K562 (cell line): ENCODE measurements at places on chromosomes 11 and 22. TPM values are rescaled to one million over a fixed set of nuclear protein-coding genes. Genes with fewer than 3 reads are reported as not detected.
A peak's percentile ranks its signal among the peaks of the same experiment; 100 is the strongest.

The PHF21B gene
- 0.22 TPM in 1 of 2 replicates, not detected in the other for total RNA-seq

The UBQLNL gene
- 0.09 and 0.20 TPM in 2 replicates for total RNA-seq

DNA sequence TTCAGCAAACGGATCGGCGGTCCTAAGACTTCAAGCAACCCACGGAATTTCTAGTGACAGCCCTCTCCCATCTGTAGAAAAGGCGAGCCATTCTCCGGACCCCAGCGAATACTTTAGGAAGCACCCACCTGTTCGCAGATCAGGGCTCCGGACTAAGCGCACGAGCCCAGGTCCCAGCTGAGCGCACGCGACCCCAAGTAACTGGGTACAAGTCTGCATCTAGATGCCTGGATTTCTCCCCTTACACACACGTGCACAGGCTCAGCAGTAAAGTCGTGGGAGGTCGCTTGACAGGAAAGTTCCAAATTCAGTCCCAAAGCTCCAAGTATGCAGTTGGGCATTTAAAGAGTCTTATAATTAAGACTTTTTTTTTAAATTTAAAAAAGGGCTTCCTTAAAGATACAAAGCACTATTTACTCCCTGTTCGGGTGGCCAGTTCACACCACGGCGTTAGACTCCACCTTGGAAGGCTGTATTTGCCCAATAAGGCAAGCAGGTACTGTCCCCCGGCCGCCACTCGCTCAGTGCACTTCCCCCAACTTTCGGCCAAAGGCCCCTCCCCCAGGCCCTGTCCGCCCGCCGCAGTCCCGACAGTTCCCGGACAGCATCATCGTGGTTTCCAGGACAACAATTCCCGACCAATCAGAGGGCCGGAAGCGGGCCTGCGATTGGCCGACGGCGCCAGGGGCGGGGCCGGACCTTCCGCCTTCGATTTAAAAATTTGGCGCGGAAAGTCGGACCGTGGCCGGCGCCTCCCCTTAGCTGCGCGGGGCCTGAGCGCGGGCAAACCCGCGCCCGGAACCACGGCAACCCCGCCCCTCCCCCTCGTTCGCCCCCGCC is at the start of gene E2F8:
Gene E2F8 (minus strand): TSS at position 526 of the 840 bp plus-strand sequence. CDS start 824 bp downstream, outside the sequence.
- DNase-seq = peak; percentile 98

GRCh38 chr11:11588243-11588642 is 33.6 kb downstream of the GALNT18 start:
- no peak for DNase-seq

DNA sequence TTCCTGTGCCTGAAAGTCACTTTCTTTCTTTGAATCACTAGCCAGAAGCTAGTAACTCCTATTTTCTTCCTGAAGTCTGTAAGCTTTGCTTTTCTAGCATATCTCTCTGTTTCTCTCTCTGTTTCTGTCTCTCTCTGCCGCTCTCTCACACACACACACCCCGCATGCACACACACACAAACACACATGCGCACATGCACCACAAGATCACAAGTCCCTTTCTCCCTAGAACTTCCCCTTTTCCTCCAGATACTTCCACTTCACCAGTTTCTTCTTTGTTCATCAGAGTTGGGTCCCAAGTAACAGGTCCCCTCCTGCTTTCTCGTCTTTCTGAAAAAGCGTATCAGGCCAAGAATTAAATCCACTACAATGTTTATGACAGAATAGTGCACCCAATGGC is 148.5 kb upstream of the HSD17B12 start:
- DNase-seq = no peak

DNA sequence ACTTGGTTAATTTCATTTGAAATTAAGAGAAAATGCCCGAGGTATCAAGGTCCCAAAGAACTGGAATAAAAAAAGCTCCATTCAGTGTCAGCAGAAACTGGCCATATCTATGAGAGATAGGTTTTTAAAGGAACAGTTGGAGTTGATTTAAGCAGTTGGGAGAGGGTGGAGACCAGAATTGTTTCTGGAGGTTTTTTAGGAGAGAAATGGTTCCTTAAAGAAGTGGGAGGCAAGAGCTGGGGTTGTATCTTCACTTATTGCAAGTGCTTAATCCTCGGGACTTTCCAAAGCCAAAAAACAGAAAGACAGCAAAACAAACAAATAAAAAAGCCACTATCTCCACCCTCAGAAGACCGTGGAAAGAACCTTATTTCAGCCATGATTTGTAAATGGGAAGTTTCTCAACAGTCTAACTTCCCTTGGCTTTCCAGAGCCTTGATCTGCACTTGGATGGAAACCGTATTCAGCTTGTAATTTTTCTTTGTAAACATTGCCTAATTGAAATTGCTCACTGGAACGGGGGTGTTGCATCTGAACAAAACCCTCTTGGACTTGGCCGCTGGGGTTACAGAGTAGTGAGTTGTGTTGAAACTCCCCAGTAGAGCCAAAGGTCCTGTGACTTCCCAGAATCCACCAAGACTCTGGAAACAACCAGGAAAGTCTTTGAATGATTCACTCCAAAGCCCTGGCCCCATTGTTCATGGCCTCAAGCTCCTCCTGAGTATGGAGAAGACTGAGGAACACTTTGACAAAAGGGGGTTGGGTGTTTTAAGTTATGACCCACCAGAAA is 115.6 kb downstream of the SLC1A2 start:
- DNase-seq = no peak

DNA sequence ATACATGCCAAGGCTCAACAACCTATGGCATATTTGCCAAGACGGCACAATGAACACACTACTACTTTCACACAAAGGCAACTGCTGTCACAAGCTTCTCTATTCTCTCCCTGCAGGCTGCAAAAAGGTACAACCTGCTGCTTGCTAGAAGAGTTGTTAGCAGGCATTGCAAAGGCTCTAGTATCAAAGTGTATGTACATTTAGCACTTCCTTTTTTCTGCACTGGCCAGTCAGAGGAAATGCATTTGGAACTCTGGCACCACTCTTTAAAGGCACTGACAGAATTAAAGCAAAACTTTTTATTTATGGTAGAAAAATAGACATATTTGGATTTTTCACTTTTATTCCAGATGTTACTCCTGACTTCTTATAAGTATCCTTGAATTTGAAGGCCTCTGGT is 125.9 kb downstream of the CWF19L2 start:
- no peak for DNase-seq

DNA sequence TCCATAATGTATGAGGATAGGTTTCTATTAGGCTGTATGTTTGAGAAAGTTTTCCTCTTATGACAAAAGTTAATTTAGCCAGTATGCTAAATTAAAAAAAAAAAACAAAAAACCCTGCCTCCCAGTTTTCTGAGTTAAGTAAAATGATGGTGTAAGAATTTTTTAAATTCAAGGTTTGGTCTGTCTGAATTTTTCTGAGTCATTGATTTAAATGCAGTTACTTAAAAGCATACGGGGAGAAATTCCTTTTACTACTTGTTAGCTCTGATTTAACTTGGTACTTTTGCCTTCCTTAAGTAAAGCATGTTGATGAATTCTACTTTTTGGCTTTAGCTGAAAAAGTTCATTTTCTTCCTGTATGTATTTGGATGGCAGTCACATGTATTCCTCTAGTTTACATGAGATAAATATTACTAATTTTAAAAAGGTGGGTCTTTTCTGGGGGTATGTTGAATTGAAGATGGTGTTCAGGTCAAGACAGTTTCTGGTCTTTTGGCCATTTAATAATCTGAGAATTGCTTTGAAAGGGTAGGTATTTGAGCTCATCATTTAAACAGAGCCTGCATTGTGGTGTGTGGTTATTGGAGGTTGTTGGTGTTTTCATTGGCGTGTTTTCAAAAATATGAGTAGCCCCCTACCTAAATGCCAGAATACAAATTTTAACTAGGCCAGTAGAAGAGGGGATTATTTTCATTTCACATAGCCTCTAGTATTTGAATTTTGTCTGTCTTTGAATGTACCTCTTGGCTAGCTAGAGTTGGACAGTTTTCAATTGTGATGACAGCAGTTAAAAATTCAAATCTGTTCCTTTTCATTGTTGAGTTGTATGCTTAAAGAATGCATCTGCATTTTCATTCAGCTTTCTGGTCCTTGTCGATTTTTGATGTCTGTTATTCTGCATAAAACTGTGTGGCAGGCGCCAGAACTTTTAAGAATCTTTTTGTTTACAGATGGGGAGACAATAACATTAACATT is 64.7 kb downstream of the MTMR3 start:
- no peak for DNase-seq

DNA sequence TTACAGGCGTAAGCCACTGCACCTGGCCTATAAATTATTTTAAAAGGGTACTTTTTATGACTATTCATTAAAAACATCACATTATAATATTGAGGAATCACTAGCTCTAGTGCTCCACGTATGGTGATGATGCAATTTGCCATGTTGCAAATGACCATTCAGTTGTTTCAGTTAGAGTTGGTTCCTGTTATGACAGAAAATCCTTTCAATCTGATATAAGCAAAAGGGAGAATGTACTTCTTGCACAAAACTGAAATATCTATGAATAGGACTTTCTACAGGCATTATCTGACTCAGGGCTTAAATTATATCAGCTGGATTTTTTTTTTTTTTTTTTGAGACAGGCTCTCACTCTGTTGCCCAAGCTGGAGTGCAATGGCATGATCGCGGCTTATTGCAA is 45.6 kb upstream of the RRM1 start:
- DNase-seq = no peak

DNA sequence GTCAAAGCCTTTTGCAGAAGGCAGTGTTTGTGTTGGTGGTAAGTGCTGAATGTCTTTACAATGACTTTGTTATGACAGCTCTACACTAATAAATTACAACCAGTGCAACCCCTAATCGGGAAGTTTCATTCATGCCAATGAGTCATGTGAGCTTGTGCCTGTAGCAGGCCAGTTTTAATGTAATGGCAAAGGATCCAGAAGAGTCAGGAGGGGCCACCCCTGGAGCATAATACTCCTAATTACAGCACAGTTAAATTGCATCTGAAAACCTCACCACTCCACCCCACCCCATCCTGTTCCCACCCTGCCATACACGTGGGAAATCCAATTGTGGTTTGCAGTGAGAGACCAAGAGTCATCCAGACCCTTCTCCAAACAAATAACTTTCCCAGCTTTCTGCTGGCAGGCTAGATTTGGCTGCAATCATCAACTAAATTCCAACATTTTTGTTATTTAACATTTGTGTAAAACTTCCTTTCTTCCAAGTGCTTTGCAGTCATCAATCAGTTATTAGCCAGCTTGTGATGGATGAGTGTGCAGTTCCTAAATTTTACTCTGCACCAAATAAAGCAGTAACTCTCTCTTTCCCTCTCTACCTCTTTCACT is 277.3 kb upstream of the FAT3 start:
- DNase-seq = peak; percentile 1

GRCh38 chr22:29883775-29884097 is 762 bp downstream of the MTMR3 start:
- no peak for DNase-seq

DNA sequence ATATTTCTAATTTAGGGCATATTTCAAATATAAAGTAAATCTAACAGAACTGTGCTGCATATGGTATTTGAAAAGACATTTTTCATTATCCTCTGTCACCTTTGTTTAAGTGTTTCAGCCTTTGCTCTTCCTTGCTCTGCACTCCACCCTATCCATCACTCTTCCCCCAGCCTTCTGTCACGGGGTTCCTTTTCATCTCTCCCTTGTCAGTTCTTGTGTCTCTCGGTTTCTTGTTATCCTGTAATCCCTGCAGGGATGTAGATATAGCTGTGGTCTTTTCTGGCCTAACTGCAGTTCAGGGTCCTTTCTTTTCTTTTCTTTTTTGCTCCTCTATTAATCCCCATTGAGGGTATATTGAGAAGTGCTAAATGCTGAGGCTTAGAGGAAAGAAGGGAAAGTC is 261.9 kb downstream of the DCDC1 start:
- no peak for DNase-seq

GRCh38 chr11:40294349-40294735 is 1165.1 kb downstream of the LRRC4C start:
- DNase-seq = no peak

DNA sequence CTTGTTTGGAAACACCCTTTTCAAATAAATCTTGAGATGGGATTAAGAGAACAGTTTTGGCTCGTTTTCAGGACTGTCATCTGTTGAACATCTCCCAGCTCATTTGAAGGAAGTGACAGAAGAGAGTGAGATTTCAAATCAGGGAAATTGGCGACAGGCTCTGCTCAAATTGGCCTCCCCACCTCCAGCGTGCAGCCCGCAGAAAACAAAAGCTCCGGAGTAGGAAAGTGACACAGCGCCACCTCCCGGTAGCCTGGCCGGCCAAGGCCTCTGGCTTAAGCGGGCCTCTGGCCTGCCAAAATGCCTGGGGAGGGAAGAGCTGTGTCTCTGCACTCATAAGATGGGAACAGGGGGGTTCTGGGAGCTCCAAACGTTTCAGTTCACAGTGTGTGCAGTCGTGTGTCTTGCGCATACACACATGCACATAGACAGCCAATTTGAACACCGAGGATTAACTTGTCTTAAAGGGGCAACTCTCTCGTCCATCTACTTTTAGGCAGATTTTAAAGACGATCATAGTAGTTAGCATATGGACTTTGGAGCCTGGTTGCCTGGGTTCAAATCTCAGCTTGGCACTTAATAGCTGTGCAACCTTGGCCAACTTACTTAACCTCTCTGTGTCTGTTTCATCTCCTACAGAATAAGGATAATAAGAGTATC is 132.7 kb upstream of the RCN1 start:
- DNase-seq = peak; percentile 72
